GM23248 (cell line): ENCODE measurements at places on chromosomes 6 and 20. TPM values are rescaled to one million over a fixed set of nuclear protein-coding genes. Genes with fewer than 3 reads are reported as not detected.

Gene FOXA2
- total RNA-seq: not detected in 2 replicates

Gene EYA4
- total RNA-seq: not detected in 2 replicates

GRCh38 chr6:40606526-40606925 lies 19.4 kb upstream of the LRFN2 start:
- DNase-seq: no peak

DNA sequence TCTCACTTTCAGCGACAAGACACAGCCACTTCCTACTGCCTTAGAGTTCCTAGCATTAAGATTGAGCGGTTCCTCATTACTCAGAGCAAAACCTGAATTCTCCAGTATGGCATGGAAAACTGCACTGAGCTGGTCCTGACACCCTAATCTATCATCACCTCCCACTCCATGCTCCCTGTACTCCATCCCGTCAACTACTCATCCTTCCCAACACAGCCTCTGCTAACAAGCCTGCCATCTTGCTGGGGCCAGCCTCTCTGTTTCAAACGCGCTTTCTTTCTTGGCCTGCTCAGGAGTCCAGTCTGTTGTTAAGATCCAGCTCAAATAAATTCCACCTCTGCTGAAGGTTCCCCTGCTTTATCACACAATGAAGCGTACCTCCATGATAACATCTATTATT lies 12.0 kb downstream of the PRKN start:
- no peak for DNase-seq

GRCh38 chr6:137016356-137016755 lies 28.4 kb downstream of the IL20RA start:
- no peak for DNase-seq

GRCh38 chr6:12392490-12392889 lies 102.3 kb downstream of the EDN1 start:
- peak; percentile 10 for DNase-seq

DNA sequence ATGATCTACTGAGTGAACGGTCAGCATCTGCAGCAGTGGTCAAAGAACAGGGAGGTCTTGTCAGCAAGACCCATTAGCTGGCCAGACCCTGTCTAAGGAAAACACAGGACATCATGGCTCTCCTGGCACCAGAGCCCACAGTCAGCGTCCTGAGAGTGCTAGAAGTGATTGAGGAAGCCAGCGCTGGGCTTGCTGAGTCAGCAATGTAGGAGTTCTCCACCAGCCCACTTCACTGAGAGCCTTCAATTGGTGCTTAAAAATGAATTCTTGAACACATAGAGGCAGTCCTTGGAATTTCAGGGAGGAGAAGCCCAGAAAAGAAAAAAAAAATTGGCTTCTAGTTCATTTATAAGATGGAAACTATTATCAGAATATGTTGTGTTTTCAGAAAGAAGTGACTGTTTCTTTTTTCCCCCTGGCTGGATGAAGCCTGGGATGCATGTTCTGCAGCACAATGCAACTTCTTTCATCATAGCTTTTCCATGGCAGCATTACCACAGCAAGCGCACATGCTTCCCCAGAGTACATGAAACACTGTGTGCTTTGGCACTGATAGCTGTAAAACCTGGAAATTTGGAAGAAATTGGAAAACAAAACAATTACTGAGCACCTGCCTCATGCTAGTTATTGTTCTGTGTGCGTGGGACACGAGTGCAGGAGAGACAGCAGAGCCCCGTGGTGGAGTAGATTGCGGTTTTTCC lies 899.9 kb downstream of the C6orf118 start:
- no peak for DNase-seq

DNA sequence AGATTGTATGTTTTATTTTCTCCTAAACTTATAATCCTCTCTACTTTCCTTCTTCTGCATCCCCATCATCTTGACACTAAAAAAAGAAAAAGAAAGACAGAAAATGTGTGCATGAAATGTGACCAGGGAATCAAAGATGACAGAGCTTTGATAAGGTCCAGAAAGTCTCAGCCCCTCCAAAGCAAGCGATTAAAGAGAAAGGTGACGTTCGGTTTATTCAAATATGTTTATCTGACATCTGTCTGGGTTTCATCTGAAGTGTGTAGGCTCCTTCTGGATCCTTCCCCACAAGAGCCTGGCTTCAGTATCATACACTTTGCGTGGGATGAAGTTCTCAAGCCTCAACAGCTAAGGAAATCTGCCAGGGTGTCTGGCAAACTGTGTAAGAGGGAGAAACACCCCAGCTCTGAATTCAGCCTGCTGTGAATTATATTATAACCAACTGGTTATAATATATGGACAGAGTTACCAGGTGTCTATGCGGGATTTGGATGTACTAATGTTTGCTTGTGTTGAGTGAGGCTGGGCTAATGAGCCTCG lies 263.0 kb downstream of the ZNF217 start:
- DNase-seq: peak; percentile 81
